ENCODE measurements at places on chromosomes 6 and 20. TPM values are rescaled to one million over a fixed set of nuclear protein-coding genes. Genes with fewer than 3 reads are reported as not detected.

Gene L3MBTL1
- total RNA-seq, result 23.2 TPM

DNA sequence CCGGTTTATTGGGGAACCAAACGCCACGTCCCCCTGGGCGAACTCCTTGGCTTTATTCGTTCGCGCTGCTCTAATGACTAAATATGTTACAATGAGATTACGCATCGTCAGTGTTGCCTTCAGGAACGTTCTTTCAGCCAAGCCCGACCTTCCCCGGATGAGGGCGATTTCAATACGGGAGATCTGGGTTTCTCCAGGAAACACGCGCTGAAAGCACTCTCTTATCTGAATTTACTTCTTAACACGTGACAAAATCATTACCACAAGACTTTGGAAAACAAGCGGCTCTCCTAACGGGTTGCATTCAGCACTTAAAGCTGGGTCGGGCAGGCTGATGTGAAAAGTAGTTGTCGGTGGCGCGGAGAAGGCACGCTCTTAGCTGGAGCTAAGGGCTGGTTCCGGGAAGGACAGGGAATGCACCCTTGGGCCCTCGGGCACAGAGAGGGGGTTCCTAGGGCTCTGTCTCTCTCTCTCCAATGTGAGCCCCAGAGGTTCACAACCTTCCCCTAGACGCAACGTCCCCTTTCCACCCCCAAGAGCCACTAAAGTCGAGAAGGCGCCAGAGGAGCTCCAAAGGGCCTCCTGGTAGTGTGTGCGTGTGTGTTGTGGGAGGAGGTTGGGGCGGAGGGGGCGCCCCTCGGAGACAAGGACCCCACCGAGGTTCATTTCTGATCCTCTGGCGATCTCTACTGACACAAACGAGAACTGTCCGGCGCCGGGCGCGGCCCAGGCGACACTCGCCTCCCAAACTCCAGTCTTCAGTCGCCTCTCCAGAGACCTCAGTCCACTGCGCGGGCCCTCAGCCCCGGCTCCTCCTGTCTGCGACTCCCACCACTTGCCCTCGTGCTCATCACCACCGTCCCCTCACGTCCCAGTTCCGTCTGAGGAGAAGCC is 7.1 kb upstream of the NKX2-2 start:
- no peak overlapping the region for H3K27ac ChIP-seq
- H3K4me1 ChIP-seq, result peaks cover 17% of the 10 kb centered on the region
- H3K4me3 ChIP-seq, result no peak overlapping the region

GRCh38 chr6:55276745-55277530 is 50.3 kb upstream of the GFRAL start:
- H3K4me3 ChIP-seq, result no peak overlapping the region
- H3K4me1 ChIP-seq, result no peaks in the 10 kb centered on the region
- no peak for DNase-seq
- H3K27ac ChIP-seq, result no peak overlapping the region

DNA sequence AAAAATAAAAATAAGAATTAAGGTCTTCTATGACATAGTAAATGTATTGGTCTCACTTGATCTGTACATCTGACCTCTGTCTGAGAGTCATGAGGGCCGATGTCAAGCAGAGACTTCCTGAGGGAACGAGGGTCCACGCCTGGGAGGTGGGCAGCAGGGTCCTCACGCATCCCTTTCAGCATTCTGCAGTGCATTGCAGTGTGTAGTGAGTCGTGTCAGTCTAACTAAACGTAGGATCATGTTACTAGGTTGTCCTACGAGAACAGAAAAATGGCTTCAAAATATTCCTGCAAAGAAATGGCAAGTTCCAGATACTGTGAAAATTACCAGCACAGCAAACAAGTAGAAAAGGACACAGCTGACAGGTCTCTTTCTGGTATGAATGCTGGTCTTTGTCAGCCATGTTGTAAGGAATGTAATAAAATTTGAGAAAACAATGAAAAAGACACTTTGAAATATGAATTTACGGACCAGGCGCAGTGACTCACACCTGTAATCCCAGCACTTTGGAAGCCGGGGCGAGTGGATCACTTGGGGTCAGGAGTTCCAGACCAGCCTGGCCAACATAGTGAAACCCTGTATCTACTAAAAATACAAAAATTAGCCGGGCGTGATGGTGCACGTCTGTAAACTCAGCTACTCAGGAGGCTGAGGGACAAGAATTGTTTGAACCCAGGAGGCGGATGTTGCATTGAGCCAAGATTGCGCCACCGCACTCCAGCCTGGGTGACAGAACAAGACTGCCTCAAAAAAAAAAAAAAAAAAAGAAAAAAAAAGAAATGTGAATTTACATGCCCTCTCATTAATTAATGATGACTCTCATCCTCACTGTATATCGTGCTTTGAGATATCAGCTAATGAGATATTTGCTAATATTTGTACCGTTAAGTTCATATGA is 2.4 kb upstream of the AHCY start:
- no peak for DNase-seq
- no peak overlapping the region for H3K4me3 ChIP-seq
- H3K27me3 ChIP-seq, result no peaks in the 10 kb centered on the region
- H3K36me3 ChIP-seq, result no peaks in the 10 kb centered on the region
- no peak overlapping the region for H3K27ac ChIP-seq

All from transverse colon (tissue), 4 donors.